ENCODE measurements at places on chromosomes 1 and 21. TPM values are rescaled to one million over a fixed set of nuclear protein-coding genes. Genes with fewer than 3 reads are reported as not detected.

Gene TNFSF18
- total RNA-seq: 0.28 TPM

GRCh38 chr1:202656951-202657646 lies 53.2 kb downstream of the SYT2 start:
- peak; percentile 46 for DNase-seq

DNA sequence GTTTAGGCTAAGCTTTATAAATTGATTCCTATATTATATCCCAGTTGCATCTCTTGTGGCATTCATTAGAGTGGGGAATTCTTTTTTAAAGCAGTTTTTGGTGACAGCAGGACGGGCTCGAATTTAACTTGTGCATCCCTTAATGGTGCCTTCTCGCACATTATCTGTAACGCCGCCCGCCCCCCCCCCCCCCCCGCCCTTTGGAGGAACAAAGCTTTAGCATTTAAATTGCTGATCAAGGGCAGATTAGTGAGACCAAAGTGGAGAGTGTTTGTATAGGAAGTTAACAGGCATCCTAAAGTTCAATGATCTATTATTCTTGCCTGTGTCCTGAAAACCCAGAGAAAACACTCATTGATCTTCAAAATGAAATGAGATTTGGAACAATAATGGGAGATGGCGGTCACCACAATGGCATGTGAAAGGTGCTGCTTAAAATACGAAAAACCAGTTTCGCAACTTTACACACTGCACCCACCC lies 2.2 kb downstream of the LMO4 start:
- no peak for DNase-seq

GRCh38 chr1:227356620-227357146 lies 38.4 kb upstream of the CDC42BPA start:
- no peak for DNase-seq

GRCh38 chr1:17994046-17994445 lies 113.6 kb upstream of the IGSF21 start:
- no peak for DNase-seq

DNA sequence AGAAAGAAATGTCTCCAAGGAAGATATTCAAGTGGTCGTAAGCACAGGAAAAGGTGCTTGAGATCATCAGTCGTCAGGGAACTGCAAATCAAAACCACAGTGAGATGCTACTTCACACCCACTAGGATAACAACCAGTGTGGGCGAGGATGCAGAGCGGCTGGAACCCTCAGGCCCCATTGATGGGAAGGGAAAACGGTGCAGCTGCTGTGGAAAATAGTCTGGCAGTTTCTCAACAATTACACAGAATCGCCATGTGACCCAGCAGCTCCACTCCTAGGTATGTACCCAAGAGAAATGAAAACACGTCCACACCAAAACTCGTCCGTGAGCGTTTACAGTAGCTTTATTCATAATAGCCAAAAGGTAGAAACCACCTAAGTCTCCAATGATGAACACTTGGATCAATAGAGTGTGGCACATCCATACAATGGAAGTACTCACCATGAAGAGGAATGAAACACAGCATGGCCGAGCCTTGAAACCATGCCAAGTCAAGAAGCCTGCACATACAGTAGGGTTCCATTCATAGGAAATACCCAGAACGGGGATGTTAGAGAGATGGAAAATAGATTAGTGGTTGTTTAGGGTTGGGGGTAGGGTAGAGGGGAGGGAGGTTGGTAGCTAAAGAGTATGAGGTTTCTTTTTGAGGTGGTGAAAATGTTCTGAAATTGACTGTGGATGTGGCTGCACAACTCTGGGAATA lies 6.1 kb downstream of the DFFB start:
- DNase-seq: no peak

- DNase-seq: no peak
Observed at GRCh38 chr1:242784807-242785206, 260.3 kb upstream of the PLD5 start.

DNA sequence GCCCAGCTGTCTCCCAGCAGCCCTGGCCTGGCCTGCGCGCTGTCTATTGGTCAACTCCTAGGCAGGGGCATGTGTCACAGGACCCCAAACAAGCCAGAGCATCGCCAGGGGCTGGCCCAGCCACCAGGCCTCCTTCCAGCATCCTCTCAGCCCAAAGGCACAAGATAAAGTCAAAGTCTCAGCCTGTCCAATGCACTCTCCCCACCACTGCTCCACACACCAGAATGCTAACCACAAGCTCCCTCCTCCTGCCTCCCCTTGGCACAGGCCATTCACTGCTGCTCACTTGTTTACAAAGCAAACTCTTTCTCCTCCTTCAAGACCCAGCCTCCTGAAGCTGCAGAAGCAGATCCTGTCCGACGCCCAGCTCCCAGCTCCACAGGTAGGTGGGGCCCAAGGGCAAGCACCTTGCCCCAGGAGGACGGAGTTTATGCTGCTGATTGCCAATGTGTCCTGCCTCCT lies 133.4 kb downstream of the DMRTB1 start:
- peak; percentile 79 for DNase-seq

GRCh38 chr1:151472856-151473731 lies 13.8 kb upstream of the POGZ start:
- peak; percentile 34 for DNase-seq

DNA sequence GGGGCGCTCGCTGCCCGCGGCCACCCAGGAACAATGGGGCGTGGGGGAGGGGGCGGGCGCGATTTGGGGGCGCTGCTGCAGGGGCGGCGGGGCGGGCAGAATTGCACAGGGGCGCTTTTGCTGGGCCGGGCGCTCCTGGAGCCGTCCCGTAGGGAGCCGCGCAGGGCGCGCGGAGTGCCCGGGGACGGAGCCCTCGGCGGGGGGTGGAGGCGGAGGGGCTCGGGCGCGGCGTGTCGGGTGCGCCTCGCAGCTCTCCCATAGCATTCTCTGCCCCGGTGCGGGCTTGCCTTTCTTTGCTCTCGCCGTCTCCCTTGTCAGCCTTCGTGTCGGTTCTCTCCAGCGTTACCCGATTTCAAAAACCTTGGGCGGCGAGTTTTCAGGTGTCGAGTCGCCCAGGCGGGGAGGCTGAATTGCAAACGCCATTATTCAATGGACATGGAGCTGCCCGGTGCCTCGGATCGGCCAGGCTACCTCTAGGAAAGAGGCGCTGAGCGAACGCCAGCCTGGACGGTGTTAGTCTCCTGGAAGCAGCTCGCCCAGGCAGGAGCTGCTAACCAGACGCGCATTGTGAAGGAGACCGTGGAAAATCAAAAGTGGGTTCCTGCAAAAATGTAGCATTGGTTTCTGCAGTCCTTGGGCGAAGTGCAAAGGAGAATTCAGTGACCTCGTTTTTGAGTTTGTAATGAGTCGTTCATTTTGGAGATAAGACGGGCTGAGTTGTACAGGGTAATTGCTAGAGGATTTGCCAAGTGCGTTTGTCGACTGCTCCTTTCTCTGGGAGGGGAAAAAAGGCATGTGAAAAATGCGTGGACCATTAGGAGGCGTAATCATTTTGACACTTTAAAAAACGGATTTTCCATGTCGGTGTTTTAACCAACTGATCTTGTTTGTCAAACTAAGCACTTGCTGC lies 626 bp downstream of the CXADR start:
- no peak for DNase-seq

Measured in IMR-90 (cell line).